ENCODE measurements at places on chromosomes 2 and 18.
A peak's percentile ranks its signal among the peaks of the same experiment; 100 is the strongest.

DNA sequence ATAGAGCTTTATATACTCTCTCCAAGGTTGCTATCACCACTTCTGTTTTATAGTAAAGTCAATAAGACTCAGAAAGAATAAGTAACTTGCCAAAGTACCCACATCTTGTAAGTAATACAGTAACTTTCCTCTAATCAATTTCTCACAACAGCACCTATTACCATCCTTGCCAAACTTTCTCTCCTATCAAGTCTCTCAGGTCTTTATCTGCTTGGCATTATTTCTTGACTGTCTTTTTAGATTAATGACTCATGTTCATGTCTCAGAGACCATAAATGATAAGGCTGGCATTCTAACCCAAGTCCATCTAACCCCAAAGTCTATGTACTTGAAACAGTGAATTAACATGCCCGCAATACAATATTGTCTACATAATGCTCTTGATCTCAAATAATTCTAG, 618.0 kb upstream of the ZEB2 start:
- DNase-seq = no peak

GRCh38 chr2:173049831-173050230, 25.8 kb upstream of the MAP3K20 start:
- DNase-seq = no peak

DNA sequence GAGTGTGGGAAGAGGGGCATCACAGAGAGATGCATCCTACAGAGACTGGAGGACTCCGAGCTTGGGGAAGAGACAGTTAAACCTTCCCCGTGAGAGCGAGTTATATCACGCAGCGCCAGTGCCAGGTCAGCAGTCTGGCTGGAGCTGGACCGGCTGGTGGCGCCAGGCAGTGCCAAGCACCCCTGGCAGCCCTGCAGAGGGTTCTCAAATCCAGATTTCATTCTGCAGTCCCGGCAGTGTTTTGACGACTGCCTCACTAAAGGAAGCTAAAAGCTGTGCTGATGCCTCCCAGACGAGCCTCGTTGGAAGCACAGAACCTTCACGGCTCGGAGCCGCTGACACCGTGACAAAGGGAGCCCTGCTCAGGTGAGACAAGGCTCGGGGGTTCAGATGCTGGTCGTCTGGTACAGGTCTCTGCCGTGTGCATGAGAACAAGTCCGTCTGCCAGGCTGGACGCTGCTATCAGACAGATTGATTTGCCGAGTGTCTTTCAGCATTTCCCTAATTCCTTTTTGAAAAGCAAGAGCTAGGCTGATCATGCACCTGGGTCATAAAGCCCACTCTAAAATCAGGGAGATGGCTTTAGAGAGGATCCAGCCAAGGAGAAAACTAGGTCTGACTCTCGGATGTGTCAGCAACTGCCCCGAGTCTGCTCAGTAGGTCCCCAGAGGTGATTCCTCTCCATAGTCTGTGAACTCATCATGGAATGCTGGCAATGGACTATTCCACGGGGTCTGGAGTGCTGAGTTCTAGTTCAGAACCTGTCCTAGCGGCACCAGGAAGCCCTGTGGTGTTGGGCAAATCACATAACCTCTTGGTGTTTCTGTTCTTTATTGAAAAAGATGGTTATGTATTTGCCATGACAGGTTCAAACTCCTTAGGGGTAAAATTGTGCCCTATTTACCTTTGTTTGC, 240.6 kb downstream of the SOX11 start:
- DNase-seq = no peak

DNA sequence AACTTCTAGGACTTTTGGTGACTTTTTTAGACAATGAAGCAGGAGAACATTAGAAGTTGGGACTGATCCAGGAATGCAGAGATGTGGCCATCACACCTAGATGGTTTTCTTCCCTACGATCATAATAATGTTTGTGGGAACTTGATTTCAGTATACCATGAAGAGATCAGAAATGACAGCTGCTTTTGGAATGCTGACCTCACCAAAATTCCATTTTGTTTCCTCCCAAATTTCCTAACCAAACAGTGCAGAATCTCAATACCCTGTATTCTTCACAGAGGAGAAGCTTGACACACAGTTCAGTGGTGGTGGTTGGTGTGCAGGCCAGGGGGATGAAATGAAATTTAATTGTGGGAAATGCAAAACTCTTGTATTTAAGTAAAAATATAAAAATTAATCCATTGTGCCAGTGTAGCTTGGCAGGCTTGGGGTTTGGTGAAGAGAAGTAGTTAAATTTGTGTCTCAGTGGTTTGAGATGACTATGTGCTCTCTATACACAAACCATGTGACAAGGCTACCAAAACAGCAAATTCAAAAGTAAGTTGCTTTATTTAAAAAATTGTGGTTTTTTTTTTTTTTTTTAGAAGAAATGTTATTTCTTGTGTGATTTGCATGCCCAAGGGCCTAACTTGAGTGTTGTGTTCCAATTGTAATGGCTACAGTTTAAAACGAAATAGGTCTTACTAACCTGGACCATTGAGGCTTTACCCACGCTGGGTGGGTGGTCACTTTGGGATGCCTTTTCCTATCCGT, 252.4 kb downstream of the LPIN1 start:
- no peak for DNase-seq

DNA sequence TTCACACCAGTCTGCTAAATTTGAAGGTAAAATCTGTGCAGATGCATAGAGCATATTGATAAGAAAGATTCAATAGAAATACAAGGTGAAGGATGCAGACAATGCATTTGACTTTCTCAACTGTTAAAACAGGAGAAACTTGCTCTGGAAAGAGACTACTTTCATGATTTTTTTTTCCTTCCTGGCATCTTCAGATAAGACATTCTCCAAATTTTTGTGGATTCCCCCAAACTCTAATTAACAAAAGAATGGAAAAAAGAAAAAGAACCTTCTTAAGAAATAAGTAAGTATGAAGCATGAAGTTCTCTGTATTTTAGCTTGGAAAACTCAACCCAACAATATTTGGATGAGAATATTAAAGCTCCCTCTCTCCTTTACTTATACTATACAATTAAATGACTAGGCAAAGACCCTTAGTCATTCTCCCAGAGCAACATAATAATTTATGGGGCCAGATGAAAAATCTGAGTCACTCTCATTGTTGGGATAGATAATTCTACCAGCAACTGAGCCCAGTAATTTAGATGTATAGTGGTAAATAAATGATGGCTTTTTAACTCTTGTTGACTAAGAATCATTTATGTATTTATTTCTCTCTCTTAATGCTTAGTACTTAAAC, 298.7 kb upstream of the COL3A1 start:
- no peak for DNase-seq

GRCh38 chr2:216059233-216059834, 22.3 kb downstream of the PECR start:
- no peak for DNase-seq

GRCh38 chr2:28268386-28268785, 124.3 kb upstream of the FOSL2 start:
- no peak for DNase-seq

DNA sequence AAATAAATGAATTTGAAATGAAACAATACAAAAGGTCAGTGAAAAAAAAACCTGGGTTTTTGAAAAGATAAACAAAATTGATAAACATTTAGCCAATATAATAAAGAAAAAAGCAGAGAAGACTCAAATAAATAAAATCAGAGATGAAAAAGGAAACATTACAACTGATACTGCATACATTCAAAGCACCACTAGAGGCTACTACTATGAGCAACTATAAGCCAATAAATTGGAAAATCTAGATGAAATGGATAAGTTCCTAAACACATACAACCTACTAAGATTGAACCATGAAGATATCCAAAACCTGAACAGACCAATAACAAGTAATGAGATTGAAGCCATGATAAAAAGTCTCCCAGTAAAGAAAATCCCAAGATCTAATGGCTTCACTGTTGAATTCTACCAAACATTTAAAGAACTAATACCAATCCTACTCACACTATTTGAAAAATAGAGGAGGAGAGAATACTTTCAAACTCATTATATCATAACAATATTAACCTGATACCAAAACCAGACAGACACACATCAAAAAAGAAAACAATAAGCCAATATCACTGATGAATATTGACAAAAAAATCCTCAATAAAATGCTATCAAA, 80.8 kb upstream of the CERS6 start:
- no peak for DNase-seq

GRCh38 chr18:55845221-55845620, 257.2 kb upstream of the TCF4 start:
- DNase-seq = no peak

- DNase-seq = peak; percentile 51
Measured at GRCh38 chr18:23133860-23134779, 1.2 kb upstream of the CABLES1 start.

GRCh38 chr18:55461848-55462247, 126.1 kb downstream of the TCF4 start:
- no peak for DNase-seq

DNA sequence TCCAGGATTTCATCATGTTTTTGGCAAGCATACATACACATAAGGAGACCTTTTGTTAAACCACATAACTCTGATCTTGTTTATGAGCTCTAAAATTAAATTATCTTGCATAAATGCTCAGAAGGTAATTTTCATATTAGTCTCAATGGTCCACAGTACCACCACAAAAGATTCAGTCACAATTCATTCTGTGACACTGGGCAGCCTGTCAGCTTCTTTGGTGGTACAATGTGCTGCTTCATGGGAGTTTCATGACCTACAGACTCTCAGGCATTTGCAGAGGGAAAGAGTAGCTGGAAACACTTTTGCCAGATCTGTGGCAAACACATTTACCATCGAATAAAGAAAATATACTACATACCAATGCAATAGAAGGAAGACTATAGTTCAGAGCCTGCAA, 51.3 kb upstream of the ZNF397 start:
- no peak for DNase-seq

GRCh38 chr18:24964216-24964615, 387.8 kb downstream of the ZNF521 start:
- peak; percentile 9 for DNase-seq

DNA sequence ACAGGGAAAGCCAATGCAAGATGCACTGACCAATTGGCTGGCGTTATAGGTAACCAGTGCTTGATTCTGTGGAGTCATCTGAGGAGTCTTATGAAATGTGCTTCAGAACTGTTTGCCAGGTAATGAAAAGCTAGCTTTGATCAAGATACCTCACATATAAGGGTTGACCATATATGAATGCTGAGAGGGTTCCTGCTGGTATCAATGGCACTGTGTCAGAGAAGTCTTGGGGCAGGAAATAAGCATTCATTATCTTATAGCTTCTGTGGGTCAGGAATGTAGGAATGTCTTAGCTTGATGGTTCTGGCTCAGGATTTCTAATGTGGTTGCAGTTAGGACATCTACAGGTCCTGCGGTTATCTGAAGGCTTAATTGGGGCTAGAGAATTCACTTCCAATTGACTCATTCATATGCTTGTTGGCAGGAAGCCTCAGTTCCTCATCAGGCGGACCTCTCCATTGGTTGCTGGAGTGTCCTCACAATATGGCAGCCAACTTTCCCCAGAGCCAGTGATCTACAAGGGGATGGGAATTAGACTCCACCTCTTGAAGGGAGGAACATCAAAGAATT, 22.1 kb upstream of the TCF7L1 start:
- no peak for DNase-seq
